ENCODE measurements at places on chromosomes 1 and 21. TPM values are rescaled to one million over a fixed set of nuclear protein-coding genes. Genes with fewer than 3 reads are reported as not detected.

DNA sequence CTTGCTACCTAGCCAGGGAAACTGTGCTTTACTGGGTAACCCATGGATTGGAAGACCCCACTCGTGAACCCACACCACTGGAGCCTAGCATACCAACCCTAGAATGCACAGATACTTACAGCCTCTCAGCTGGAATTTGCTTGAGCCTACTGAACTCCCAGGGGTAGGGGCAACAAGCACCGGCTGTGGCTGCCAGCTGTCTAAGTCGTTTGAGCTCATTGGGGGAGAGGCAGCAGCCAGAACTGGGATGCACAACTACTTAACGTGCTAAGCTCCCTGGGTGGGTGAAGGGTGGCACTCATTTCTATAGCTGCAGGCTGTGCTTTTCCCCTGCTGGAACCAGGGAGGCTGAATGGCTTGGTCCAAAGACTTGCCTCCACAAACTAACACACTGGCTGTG is 212.4 kb downstream of the ZNF648 start:
- DNase-seq, result no peak

GRCh38 chr1:8075511-8076051 is 49.5 kb upstream of the ERRFI1 start:
- no peak for DNase-seq

DNA sequence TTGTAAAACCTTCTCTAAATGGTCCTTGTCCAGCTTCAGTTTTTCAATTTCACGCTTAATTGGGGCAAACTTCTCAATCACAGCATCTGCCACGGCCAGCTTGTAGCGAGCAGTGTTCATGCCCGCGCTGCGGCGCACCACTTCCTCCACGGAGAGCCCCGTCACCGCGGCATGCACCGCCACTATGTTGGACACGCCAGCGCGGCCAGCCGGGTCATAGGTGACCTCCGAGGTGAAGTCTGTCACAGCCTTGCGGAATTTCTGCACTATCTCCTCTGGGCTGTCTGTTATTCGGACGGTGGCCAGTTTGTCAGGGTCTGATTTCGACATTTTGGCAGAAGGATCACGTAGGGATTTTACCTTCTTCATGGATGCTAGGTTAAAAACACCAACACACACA is 44.8 kb upstream of the TBX15 start:
- DNase-seq, result no peak

GRCh38 chr21:46009951-46010705 is 28.6 kb downstream of the COL6A1 start:
- DNase-seq, result no peak

DNA sequence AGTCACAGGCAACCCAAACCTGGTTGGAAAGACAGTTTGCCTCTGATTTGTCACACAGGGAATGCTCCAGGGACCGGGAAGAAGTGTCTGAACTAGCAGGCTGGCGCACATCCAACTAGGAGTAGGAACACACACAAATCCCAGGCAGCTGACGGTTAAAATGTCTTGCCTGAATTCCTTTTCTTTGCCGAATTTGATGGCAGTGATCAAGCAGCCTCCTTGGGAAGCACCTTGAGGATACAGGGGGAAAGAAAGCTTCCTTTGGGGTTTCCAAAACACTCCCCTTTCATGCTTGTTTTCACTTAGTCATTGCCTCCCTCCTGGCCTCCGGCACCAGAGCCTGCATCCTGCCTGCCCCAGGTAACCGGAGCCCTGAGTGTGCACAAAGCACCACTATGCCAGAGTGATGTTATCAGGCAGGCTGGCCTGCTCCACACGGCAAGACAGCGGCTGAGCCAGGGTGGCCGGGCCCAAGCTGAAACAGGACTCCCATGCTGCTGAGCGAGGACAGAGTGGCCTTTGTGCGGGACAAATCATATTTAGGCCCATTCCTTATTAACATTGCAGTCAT is 193.8 kb downstream of the LMX1A start:
- DNase-seq, result no peak

- no peak for DNase-seq
Observed at GRCh38 chr1:57799490-57800115, 375.7 kb upstream of the DAB1 start.

DNA sequence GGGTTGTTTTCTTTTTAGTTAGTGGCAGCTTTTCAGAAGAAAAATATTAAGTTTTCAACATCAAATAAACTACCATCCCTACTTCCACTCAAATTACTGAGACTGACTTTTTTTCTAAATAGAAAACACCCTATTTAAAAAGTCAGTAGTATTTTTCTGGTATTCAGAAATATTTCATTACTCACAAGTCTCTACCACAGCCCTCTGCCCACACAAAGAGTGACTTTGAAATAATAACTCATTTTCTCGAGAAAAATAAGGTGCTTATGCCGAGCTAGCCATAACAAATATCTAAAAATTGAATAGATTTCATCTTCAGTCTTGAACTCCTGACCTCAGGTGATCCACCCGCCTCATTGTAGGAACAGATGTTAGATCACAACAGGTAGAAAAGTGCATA is 41.8 kb upstream of the USP25 start:
- no peak for DNase-seq

GRCh38 chr1:56413671-56414199 is 165.6 kb downstream of the PLPP3 start:
- no peak for DNase-seq

The REN gene
- not detected for total RNA-seq

The FCRL1 gene
- total RNA-seq, result not detected

GRCh38 chr1:6870086-6870485 is 84.8 kb downstream of the CAMTA1 start:
- DNase-seq, result no peak

The KCNK2 gene
- 0.27 TPM for total RNA-seq

- DNase-seq, result no peak
Observed at GRCh38 chr1:234853906-234854644, 244.1 kb upstream of the IRF2BP2 start.

The APOBEC4 gene
- not detected for total RNA-seq

DNA sequence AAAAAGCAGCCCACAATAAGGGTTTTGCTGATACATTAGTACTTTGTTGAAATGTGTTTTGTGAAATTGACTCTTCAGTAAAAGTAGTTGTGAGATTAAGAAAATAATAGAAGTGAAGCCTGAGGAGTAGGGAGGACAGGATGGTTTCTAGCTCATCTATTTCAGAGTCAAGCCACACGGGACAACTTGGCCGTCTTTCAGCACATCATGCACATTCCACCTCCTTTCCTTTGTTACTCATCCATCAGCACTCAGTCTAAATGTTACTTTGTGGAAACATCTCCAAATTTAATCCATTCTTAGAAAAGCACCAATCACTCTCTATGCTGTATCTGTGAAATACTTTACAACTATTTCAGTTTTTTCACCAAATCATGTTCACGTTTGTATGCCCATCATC is 223.3 kb downstream of the FGGY start:
- DNase-seq, result no peak

The PTCH2 gene
- total RNA-seq, result 0.30 TPM

- DNase-seq, result no peak
Observed at GRCh38 chr1:224500796-224501195, 66.2 kb upstream of the WDR26 start.

Measured in Right ventricle myocardium superior (tissue), 1 donor.